Stimulated activated CD4-positive, alpha-beta T cell treated with anti-CD3 and anti-CD28 coated beads, TNF-alpha, amount 100 ng/mL, for 24 hours (primary cell): ENCODE measurements at places on chromosomes 5 and 9.
A peak's percentile ranks its signal among the peaks of the same experiment; 100 is the strongest.

DNA sequence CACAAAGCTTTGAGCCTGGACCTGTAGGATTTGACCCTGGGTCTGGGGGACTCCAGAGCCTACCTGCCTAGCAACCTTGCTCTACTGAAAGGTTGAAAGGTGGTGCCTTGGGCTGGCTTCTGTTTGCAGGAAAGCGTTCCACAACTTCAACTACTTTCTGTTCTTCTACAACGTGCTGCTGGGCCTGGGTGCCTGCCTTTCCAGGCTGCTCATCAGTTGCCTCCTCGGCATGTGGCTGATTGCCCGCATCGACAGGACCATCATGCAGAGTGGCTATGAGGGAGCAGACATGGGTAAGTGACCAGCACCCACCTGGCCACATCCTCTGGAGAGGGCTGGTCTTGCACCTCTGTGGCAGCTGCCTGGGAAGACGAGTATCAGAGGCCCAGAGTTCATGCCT, 13.6 kb upstream of the CCDC180 start:
- no peak for DNase-seq

DNA sequence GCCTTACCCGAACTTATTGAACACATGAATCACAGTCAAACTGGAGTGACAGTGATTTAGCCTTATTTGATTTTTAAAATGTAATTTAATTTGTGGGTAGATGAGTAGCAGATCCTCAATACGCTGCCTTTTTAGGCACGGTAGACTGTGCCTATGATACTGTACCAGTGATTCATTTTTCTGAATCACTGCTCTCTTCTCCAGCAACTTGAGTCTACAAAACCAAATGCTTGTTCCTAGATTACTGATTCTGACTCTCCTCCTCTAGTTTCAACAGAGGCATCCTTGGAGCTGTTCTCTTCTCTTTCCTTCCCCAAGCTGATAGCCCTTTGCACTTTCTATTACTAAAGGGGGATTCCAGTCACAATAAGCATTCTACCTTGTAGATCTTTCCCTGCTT, 94.3 kb upstream of the IL7R start:
- no peak for DNase-seq

GRCh38 chr9:108835831-108836230, 20.0 kb downstream of the ACTL7B start:
- DNase-seq: no peak

GRCh38 chr5:133396187-133396741, 216.1 kb downstream of the FSTL4 start:
- DNase-seq: no peak

GRCh38 chr9:6646293-6646636, 736 bp upstream of the GLDC start:
- DNase-seq: no peak

DNA sequence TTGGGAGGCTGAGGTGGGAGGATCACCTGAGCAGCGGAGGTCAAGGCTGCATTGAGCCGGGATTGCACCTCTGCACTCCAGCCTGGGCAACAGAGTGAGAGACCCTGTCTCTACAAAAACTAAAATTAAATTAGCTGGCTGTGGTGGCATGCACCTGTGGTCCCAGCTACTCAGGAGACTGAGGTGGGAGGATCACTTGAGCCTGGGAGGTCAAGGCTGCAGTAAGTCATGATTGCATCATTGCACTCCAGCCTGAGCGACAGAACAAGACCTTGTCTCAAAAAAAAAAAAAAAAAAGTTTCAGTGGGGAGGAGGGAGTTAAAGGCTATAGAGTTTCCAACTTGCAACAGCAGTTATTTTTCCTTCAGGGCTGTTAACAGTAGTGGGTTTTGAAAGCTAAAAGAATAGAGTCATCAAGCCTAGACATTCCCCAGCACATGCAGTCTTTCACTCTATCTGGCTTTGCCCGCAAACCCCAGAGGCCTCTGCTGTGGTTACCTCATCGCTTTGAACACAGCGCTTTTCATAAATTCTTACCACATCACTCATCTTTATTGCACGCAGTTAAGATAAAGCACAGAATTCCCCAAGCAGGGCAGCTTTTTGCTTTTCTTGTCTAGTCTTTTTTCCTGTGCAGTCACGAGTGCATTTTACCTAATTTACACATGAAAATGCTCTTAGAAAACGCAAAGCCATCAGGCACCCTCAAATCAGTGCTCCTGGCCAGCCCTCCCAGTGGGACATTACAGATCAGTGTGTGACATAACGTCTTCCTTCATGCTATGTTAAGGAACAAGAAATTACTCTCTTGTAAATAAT, 8.7 kb upstream of the SLC2A8 start:
- DNase-seq: peak; percentile 78

- DNase-seq: no peak
Measured at GRCh38 chr9:17864951-17865350, 286.1 kb downstream of the SH3GL2 start.

GRCh38 chr9:20314981-20315380, 307.3 kb downstream of the MLLT3 start:
- no peak for DNase-seq

DNA sequence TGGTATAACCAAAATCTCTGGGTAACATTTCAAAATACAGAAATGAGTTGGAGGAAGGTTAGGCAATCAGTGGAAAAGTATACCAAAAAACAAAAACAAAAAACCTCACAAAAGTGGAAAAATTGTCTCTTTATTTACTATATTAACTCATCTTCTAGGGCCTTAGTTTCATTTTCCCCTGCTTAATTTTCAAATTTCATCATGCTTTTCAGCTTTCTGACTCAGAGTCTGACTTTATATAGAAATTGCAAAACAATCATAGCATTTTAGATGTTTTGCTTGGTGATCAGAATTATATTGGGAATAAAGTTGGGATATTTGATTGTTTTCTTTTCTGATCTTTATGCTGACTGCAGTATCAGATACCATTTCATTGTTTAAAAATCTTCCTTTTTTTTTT, 257.0 kb upstream of the PRR16 start:
- DNase-seq: no peak

DNA sequence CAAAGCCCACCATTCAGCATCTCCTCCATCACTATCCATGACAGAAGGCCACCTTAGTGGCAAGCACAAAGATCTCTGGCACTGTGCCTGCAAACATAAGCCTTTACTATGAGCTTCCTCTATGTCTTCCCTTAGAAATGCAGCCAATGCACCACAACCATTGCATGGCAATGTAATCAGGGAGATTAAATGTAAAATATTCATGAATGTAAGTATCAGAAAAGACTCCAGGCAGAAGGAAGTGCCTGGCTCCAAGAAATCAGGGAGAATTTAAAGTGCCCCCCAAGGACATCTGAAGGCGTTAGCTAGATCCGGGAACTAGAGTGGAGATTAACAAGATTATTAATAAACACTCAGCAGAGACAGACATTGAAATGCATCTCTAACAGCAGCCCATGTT, 32.5 kb upstream of the MYORG start:
- DNase-seq: no peak

- DNase-seq: no peak
Measured at GRCh38 chr9:35107297-35108290, 4.7 kb upstream of the STOML2 start.

- no peak for DNase-seq
Measured at GRCh38 chr9:97632248-97632984, 752 bp downstream of the TSTD2 start.

GRCh38 chr5:36680066-36680465, 73.7 kb downstream of the SLC1A3 start:
- no peak for DNase-seq

DNA sequence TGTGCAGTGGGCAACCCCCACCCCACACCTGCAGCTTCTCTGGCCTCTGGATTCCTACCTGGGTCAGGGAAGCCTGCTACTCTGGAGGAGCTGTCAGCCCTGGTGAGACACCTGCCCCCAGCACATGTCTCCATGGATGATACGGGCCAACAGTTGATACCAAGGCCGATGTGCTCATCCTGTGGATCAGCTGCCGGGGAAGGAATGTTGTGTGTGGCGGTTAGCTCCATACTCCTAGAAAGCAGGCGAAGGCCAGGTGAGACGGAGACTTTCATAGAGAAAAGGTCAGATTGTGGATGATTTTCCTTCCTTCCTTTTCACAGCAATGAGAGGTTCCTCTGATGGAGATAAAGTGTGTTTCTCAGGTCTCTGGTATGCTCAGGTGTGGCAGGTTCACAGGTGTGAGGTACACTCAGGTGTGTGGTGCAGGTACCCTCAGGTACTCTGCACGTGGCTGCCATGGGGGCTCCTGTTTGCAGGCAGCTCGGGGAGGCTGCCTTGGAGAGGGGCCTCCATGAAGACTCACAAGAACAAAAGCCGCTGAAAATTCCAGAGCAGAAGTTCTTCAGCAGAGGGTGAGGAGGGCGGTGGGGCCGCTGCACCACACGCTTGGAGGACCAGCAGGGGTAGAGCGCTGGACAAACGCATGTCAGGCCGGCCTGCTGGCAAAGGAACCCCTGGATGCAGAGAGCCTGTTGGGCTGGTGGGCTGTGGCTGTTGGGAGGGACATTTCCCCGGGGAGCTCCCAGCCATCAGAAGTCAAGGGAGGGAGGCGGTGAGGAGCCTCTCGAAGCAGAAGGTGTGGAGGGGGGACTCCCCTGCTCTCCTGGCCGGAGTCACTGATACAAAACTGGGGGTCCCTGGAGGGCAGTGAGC, 5.1 kb upstream of the AHRR start:
- DNase-seq: no peak

DNA sequence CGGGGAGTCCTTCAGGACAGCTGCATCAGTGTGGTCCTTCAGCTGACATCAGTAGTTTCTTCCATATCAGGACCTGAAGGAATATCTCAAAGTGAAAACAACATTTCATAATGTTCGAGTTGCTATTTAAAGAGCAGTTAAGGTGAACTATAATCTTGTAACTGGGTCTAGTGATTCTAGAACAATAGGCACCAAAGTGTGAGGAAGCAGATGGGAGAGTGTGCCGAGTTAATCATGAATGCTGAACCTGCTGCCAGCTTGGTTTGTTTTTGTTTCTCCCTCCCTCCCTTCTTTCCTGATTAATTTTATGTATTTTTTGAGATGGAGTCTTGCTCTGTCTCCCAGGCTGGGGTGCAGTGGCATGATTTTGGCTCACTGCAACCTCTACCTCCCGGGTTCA, 3.6 kb upstream of the PTGR1 start:
- no peak for DNase-seq
